ENCODE measurements at places on chromosomes 6 and 20.

DNA sequence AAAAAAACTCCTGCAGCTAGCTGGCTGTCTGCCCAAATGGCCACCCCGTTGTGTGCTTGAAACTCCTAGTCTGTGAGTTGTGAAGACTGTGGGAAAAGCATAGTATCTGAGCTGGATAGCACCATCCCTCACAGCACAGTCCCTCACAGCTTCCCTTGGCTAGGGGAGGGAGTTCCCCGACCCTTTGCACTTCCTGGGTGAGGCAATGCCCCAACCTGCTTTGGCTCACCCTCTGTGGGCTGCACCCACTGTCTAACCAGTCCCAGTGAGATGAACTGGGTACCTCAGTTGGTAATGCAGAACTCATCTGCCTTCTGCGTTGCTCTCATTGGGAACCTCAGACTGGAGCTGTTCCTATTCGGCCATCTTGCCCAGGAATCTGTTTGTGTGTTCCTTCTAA, 260.6 kb upstream of the STXBP5 start:
- DNase-seq, result no peak

GRCh38 chr20:36836591-36837269, 39.2 kb upstream of the TLDC2 start:
- DNase-seq, result peak; percentile 60

- no peak for DNase-seq
Measured at GRCh38 chr6:168533414-168533813, 92.4 kb downstream of the SMOC2 start.

DNA sequence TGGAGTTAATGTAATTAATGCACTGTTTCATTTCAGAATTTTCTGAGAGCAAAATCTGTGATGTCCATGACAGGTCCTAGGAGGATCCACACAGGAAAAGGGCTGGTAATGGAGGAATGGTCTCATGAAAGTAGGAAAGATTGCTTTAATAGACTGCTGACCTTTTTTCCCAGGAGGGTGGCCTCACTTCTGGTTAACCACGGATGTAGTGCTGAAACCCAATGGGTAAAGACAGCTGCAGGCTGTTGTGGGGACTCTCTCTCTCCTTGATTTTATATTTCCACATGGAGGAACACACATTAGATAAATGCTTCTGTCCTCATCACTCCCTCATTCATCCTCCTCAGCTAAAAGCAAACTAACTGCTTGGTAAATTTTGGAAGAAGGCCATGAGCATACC, 23.6 kb upstream of the RIPOR2 start:
- no peak for DNase-seq

DNA sequence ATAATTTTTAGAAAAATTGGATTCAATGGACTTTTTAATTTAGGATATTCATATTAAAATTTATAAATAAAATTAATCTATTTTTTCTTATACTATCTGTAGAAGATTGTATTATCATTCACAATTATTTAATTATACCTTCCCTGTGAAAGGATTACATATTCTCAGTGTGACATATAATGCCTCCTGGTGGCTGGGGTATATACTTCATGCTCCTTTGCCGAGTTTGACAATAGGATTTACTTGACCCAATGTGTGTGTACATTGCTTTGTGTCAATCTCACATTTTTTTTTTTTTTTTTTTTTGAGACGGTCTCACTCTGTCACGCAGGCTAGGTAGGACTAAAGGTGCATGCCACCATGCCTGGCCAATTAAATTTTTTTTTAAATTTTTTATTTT, 230.0 kb upstream of the CHD6 start:
- no peak for DNase-seq

DNA sequence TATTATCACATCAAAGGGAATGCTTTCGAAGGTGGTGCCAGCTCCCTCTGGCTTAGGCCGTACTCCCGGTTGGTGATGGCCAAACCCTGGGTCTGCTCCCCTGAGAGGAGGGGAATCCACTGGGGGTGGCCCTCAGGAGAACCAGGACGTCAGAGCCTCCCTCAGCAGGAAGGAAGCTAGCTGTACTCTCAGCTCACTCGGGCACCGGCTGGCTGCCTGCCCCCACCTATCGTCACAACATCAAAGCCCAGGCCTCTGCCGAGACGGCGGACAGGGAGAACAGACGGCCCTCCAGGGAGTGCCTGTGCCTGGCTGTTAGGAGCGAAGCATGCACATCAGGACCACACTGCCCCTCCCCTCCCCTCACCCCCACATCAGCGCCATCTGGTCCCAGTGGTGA, 9.2 kb upstream of the PGC start:
- DNase-seq, result no peak

- DNase-seq, result no peak
Measured at GRCh38 chr20:59019217-59019616, at the start of gene TUBB1. TUBB1 (plus strand) TSS chr20:59019429; CDS start chr20:59019523, 94 bp downstream.

DNA sequence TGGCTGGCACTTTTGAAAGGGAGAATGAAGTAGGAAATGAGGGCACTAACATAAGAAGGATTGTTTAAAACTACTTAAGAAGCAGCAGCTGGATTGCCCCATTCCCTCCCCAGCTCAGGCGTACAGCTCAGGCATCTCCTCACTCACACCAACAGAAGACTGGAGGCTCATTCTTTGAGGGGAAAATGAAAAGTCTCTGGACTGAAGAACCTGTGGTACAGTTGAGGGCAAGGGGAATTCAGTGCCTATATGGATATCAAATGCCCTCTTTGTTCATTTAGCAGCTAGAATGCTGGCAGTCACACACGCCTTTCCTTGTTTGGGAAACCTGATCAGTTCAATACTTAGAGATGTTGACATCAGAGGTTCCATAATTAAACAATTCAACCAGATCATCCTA, 502.1 kb upstream of the SOX4 start:
- DNase-seq, result no peak

DNA sequence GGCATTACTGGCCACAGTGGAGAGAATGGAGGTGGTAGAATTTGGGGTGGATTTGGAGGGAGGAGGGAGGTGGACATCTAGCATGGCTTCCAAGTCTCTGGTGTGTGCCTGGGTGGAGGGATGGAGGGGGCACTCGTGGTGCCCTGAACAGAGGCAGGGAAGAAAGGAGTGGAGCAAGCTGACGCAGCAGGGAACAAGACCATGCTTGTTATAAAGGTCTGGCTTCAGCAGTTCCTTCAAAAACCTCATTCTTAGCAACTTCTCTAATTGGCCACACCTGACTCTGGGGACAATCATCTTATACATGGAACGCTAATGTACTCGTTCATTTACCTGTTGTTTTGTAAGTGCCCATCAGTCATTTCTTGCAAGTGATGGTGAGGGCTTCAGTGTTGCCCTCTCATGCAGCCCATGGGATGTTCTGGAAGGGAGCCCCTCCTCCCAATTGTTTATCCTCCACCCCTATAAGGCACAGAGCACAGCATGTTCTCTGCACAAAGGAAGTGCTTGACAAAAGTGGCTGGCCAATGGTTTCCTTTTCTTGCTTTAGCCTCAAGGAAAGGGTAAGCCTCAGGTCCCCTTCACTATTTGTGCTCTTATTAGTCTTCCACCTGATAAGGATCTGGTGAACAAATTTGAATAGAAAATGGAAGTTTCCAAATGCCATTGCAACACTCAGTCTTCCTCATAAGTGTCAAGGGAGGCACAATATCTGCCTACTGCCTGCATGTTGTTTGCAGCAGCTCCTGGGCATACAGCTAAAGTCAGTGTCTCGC, 39.3 kb downstream of the GFOD1 start:
- no peak for DNase-seq

DNA sequence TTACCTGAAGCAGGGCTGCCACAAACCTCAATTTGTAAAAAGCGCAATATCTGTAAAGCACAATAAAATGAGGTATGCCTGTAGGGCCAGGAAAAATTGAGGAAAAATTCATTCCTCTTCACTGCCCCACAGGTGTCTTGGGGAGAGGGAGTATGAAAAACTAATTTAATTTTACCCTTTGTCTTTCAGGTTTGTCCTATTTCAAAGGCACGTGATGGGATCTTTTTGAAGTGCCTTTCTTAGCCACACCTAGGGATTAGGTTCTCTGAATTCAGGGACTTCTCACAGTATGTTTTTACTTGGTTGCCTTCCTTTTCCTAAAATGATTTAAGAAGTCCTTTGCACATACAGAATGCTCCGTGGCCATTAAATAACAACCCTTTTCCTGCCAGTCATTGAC, 71.9 kb downstream of the NCOA3 start:
- no peak for DNase-seq

GRCh38 chr6:30091577-30092381, 16.2 kb upstream of the RNF39 start:
- DNase-seq, result no peak

- DNase-seq, result no peak
Measured at GRCh38 chr20:15235471-15236198, 898.2 kb upstream of the FLRT3 start.

GRCh38 chr6:144315981-144316861, 31.1 kb downstream of the UTRN start:
- DNase-seq, result no peak

DNA sequence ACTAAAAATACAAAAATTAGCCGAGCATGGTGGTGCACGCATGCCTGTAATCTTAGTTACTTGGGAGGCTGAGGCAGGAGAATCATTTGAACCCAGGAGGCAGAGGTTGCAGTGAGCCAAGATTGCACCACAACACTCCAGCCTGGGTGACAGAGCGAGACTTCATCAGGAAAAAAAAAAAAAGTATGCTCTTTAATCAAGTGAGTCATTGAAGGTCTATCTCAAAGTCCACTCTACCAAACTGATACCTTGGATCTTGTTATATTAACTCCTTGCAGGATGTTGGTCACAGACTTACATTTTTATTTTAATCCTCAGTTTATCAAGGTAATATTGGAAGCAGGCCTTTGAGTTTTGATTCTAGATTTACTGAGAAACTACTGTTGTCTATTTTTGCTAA, 348.7 kb downstream of the COL12A1 start:
- DNase-seq, result no peak

DNA sequence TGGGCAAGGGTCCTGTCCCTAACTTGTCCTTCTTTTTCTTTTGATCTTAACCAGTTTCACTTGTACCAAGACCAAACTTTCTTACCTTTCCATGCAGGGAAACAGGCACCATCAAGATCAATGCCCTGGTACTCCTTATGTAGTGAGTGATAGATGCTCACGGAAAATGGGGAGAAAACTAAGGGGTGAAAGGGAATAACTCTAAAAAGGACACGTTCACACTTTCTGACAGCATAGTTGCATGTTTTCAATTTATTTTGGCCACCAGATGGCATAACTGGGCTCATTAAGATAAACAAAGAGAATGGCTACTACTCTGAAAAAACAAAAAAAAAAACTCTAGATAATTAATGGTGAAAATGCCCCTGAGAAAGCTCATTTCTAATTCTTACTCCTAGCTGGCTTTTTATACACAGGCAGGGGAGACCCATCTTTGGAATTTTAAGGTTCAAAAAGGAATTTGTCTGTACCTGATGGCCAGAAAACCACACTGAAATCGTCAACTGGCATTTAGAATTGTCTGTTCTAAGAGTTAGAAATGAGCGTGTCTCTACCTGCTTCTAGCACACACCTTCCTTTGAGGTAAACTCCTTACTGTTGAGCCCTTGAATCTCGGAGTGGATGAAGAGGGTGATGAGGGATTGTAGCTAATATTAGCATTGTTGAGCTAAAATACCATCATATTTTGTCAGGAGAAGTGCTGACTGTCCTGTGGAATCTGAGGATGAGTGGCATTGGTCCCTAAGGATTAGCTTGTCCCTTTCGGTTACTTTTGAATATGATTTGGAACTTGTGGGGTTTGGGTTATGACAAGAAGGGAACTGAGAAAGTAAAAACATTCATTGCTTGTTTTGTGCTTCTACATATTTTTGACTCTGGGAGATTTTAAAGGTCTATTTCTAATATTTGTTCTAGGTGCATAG, 62.2 kb upstream of the DDR1 start:
- DNase-seq, result peak; percentile 57

DNA sequence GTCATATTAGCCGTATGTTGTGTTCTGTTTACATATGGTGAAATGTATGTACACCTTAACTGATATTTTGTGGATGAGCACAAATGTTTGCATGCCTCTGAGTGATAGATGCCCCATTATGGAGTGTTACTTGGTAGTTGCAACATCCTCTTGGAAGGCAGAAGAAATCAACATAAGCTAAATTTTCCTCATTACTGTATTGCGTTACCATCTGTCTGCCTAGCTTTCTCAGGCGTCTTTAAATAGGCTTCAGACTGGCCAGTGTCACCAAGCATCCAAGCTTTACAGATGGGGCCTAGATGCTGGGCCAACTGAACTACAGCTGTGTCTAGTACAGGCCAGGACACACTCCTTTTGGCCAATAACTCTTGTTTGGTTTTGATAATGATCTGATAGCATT, 250.6 kb downstream of the SAMD5 start:
- no peak for DNase-seq

DNA sequence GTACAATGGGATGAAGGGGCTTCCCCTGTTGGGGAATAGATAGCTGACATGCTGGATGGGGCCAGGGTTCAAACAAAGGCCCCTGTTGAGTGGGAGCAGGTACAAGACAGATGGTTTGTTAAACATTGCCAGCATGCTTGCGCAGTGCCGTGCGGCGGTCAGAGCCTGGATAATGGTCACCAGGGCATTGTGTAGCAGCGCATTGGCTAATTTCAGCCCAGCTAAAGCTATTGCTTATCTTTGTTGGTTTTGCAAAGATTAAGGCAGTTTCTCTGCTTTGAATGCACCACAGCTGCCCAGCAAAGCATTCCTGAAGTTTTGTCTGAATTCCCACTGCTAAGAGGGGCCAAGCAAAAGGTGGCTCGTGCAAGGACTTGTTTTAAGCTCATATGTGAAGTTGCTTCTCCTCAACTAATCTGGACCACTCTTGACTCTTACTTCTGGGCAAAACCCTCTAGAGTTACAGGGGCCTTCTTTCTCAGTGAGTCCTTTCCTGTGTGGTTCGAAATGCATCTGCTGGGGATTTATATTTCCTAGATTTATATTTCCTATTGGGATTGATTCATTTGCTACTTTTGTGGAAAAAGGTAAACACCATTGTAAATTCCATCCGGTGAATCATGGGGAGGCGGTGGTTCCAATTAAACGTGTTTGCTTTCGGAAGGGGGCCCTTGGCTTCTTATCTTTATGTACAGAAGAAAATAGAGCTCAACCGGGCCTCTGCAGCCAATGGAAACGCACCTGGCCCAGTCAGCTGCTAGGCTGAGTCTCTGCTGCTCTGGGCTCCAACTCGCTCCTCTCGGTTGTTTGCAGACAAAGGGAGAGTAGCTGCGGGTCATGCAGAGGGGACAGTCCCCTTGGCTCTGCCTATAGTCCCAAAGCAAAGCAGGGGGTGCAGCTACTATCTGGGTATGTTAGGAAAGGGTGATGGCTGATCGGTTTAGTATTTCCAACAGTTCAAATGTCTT, 72.1 kb downstream of the FOXA2 start:
- no peak for DNase-seq

- no peak for DNase-seq
Measured at GRCh38 chr6:89530982-89531381, 98.0 kb downstream of the ANKRD6 start.

DNA sequence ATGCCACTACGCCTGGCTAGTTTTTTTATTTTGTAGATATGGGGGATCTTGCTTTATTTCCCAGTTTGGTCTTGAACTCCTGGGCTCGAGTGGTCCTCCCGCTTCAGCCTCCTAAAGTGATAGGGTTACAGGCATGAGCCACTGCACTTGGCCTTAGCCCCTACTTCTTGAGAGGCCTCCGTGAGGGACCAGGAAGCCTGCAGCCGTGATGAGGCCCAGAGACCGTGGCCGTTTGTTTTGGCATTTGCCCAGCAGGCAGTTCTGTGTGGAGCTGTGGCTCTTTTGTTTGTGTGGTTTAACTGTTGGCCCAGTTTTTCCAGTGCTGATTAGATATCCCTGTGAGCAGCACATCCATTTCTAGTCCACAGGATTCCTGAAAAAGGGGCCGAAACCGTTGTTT, 39.8 kb downstream of the SRSF3 start:
- DNase-seq, result no peak

Data from SW 1271 (cell line).